ENCODE measurements at places on chromosomes 12 and 14.

- DNase-seq = no peak
Measured at GRCh38 chr12:39329018-39329417, 113.9 kb downstream of the KIF21A start.

DNA sequence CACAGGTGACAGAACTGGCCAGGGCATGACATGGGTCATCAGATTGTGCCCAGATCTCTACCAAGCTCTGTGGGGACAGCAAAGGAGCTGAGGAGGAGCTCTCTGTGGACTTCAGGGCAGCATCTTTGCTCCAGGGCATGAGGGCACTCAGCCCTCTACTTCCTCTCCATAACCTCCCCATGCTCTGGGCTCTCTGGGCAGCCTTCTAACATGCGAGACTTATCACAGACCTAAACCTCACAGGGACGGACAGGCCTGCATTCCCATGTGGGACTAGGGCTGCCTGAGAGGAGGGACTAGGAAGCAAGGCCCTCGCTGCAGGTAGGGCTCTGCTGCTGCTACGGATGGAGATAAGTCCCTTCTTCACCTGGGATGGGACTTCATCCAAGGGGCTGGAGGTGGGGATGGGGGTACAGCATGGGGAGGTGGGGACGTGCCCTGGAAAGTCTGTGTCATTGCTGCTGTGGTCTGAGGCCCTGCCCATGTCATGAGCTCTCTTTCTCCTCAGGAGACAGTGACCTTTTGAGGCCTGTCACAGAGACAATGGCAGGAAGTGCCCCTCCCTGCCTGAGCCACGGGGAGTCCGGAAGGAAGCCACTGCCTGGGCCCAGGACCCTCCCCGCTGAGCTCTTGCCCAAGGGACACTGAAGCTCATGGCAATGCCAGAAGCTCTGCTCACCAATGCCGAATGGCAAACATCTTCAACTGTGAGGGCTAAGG, 44.1 kb downstream of the PITPNM2 start:
- peak; percentile 16 for DNase-seq

- DNase-seq = no peak
Measured at GRCh38 chr14:98368221-98368620, 903.8 kb downstream of the BCL11B start.

GRCh38 chr14:100129161-100129589, 30.3 kb downstream of the DEGS2 start:
- no peak for DNase-seq

DNA sequence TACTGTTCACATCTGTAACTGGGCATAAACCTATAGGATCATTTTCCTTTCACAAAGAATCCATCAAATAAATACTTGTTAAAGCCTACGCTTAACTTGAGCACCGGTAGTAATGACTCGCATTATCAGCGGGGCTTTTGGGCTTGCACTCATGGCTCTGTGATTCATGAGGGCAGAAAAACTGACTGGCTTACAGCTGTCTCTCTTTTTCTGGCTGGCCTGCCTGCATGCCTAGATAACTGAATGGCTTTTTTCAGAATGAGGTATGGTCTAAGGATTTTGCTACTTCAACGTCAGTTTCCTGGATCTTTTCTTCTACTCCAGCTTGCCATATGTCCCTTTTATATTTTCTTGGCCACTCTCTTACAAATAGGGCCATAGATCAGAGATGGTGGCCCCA, 531.1 kb downstream of the NRXN3 start:
- DNase-seq = no peak

DNA sequence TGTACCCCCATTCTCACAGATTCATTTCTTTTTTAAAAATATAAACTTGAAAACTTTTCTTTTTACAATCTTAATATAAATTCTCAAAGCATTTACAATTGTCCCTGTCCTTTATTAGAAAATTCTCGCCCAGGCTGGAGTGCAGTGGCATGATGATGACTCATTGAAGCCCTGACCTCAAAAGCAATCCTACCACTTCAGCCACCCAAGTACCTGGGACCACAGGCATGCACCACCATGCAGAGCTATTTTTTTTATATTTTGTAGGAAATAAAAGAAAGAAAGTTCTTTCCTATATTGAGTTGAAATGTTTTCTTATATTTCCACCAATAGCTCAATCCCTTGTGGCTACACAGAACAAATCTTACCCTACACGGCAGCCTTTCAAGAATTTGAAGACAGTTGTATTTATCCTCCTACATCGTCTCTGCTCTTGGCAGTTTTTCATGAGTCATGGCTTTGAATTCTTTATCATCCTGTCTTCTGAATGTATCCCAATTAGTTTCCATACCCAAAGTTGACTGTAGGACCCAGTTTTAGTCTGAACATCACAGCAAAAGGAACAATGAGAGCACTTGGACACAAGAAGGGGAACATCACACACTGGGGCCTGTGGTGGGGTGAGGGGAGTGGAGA, 52.4 kb downstream of the SYT1 start:
- no peak for DNase-seq

DNA sequence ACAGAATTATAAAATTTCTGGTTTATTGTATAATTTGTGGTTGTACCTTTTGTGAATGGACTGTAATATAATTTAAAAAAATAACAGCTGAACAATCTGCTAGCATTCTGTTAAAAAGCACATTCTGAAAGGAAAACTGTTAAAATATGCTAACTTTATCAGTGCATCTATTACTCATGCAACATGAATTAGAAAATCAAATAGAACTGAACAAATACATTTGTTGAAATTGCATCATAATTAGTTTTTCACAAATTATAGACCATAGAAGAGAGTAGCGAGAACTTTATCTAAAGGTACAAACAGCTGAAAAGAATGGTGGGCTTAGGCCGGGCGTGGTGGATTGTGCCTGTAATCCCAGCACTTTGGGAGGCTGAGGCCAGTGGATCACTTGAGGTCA, 33.0 kb downstream of the PTPN21 start:
- DNase-seq = no peak

DNA sequence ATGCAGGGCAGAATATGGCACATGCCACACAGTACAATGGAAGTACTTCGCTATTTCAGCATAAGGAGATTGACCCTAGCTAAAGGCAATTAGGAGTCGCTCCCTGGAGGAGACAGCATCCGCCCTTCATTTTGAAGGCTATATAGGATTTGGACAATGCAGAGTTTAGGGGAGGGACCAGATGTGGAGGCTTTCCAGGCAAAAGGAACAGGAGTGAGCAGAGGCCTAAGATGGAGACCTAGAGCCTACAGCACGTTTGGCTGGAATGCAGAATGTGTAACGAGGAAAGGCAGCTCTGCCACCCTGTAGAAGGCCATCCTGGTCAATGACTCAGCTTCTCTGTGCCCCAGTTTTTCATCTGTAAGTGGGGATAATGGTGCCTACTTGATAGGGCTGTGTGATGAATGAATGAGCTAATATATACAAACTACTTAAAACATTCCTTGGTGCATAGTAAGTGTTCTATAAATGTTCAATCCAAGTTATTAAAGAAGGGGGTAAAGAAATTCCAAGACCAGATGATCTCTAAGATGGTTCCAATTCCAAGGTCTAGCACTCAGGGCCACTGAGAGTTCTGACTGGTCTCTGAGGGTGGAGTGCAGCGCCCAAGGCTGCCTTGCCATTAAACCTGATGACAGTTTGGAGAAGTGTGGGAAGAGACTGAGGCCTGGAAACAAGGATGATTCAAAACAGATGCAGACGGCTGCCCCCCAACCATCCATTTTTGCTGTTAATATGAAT, 54.3 kb upstream of the FRMD6 start:
- no peak for DNase-seq

DNA sequence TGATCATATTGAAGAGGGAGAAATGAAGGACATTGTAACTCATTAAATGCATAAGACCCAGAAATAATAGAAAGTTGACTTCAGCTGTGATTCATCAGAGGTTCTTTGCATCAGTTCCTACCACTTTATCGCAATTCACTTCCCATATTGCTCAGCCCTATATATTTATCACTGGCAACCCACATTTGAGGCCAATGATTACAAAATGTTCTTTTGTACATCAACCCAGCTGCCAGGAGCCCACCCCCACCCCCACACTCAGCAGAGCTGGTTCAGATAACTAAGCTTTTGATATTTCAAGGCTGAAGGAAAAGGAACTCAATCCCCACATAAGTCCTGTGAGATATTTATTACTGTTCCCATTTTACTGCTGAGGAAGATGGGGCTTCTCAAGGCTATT, 51.2 kb upstream of the TMPO start:
- no peak for DNase-seq

DNA sequence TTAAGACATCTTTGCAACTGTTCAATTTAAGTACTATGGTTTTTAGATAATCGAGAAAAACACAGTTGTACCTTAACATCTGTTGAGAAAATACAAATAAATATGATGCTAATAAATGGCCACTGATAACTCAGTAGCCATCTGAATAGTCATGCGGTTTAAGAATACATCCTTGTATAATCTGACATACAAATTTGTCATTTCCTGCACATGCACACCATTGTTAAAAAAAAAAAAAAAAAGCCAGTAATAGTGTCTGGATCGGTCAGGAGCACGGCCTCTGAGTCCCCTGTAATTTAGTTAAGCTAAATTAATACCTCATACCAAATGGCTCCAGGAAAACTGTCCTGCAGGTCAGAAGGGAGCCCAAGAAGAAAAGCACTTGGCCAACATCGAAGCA, 16.8 kb downstream of the RFC5 start:
- DNase-seq = no peak

DNA sequence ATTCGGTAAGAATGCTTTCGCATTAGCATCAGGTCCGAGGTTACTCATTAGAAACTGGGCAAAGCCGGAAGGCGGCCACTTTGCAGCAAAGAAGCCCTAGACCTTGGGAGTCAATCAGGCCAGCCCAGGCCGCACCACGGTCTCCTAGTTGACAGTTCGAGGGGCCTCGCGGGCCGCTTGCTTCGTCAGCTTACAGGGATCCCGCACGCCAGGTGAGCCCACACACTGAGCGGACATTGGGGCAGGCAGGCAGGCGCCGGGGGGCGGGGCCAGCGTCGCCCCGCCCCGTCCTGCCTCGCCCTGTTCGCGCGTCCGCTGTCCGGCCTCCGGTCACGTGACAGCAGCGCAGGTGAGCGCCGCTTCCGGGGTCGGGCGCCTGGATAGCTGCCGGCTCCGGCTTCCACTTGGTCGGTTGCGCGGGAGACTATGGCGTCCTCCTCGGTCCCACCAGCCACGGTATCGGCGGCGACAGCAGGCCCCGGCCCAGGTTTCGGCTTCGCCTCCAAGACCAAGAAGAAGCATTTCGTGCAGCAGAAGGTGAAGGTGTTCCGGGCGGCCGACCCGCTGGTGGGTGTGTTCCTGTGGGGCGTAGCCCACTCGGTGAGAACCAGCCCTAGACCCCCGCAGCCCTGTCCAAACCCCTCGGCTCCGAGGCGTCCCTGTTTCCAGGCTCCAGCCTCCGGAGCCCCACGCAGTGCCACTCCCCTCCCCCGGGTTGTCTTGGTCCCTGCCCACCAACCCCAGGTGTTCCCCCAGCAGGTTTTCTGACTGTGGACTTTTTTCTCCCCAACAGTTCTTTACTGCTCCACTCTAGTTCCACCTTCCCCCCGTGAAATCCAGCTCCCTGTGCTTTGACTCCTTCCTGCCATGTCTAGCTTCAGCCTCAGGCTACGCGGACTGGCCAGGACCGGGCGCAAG, at the start of gene PIP4K2C:
PIP4K2C (plus strand) TSS at position 329 of the 918 bp plus-strand sequence; CDS start at position 427, 98 bp downstream.
- peak; percentile 57 for DNase-seq

GRCh38 chr12:119019166-119019565, 37.8 kb downstream of the SRRM4 start:
- no peak for DNase-seq

GRCh38 chr12:131909081-131909751, 14.8 kb downstream of the ULK1 start:
- no peak for DNase-seq

DNA sequence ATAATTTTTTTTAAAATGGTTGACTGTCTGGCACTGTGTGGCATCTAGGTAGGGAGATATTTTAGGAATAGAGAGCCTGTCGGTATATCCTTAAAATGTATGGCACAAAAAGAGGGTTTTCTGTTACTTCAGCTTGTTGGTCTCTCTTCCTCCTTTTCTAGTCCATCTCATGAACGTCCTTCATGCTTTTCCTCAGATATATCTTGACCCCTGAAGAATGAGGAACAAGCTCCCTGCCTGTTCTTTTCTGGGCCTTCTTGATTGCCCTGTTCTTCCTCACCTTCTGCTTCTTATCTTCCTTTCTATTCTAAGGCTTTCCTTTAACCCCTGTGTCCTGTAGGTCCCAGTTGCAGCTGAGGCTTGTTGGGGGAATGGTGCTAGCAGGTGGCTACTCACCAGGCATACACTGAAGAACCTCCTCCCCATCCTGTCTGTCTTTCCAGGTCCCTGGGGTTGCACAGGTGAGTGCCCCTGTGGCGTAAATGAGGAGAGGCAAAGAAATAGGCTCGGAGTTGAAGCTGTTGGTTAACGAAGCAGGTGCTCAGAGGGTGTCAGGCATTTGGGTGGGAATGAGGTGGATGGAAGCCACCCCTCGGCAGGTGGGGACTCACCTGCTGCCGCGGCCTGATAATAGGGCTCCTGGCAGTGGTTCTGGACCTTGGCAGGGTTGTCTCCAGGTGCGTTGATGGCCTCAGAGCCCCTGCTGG, 7.2 kb upstream of the C1R start:
- no peak for DNase-seq

DNA sequence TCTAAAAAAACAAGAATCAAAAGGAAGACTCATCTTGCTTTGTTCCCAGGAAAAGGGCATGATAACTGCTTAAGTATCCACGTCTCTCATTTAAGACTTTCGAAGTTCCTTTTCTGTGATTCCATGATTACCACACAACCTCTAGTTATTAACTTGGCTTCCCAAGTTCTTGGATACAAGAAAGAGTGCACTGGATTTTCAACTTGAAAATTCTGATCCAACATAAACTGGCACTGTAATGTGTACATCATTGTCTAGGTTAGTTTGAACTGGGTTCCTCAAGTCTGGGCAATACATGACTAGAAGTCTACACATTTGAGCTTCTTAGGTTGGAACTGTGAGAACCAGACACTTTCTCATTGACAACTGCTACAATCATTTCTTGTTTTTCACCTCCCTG, 1.6 kb downstream of the KLHL28 start:
- no peak for DNase-seq

- no peak for DNase-seq
Measured at GRCh38 chr14:58947156-58947555, 241.3 kb upstream of the DAAM1 start.

GRCh38 chr12:9344541-9344940, 136.3 kb upstream of the PZP start:
- DNase-seq = no peak

- DNase-seq = no peak
Measured at GRCh38 chr12:121697093-121697698, 15.4 kb upstream of the TMEM120B start.

DNA sequence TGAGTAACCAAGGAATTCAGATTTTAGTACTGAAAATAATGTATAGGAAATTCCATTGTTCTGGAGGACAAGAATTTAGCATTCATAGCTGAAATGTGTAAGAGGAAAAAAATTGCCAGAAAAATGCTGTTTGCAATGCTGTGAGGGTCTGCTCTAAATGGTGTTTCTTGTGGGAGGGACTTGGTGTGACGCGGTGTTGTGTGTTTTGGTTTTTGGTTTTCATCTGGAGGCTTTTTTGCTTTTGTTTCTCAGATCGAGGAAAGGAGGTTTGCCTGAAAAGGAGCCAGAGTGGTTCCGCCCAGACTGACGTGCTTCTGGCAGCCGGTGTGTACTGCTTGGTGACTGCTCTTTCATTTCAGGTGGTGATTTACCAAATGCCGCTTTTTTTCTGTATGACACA, 211.8 kb upstream of the HMGA2 start:
- DNase-seq = no peak

Data from activated CD4-positive, alpha-beta T cell treated with anti-CD3 and anti-CD28 coated beads, Interleukin-2, amount 50 U/mL, for 4 hours (primary cell).